Ammon's horn (tissue), 1 donor: ENCODE measurements at places on chromosomes 1 and 21.

DNA sequence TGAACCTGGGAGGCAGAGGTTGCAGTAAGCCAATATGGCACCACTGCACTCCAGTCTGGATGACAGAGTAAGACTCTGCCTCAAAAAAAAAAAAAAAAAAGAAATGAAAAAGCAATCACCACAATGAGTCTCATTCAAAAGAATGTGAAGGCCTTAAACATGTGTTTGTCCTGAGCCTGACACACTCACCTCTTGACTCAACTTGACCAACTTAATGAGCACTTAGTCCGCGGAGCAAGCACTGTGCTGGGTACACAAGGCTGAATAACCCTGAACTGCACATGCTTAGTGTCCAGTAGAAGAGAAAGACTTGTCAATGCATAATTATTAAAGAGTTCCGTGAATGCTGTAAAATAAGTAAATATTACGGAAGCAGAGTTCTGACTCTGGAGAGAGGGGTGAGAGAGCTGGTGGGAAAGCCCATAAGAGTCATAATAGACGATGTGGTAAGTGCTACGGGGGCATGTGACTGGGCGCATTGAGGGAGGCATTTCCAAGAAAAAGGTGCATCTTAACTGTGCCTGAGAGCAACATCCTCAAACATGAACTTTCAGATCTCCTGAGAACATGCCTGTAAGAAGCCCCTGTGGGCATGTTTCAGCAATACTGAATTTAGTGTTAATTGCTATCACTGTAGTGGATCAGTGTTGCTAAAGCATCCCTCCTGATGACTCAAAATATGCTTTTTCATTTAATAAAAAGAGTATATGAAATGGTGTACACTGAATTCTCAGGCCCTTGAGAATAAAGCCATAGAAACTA lies 27.2 kb downstream of the MCOLN2 start:
- no peak for DNase-seq

DNA sequence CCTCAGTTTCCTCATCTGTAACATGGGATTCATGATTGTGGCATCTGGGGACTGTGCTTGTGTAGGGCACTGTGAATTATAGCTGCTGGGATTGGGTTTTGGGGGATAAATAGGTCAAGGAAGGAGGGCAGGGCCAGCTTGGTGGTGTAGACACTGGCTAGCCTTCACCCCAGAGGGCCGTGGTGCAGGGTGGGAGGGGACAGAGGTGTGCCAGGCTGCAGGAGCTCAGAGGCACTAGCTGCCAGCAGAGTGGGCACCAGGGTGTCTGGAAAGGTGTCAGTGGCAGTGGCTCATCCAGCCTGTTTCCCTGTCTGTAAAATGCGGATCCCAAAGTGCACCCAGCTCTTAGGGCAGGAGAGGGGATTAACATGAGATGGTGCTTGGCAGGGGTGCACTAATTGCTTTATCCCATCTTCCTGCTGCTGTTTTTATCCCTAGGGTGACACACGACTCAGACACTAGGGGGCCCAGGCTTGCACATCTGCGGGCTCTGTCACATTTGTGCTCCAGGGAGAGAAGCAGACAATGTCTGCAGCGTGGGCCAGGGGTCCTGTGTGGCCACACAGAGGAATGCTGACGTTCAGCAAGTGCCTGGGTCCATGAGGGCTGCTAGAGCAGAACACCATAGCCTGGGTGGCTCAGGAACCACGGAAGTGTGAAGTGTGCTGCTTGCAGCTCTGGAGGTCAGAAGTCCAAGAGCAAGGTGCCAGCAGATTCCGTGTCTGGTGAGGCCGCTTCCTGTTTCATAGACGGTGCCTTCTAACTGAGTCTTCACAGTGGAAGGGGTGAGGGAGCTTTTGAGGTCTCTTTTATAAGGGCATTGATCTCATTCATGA lies 19.3 kb downstream of the OBSCN start:
- DNase-seq = no peak

GRCh38 chr1:210213335-210213734 lies 19.3 kb upstream of the SERTAD4 start:
- DNase-seq = no peak

DNA sequence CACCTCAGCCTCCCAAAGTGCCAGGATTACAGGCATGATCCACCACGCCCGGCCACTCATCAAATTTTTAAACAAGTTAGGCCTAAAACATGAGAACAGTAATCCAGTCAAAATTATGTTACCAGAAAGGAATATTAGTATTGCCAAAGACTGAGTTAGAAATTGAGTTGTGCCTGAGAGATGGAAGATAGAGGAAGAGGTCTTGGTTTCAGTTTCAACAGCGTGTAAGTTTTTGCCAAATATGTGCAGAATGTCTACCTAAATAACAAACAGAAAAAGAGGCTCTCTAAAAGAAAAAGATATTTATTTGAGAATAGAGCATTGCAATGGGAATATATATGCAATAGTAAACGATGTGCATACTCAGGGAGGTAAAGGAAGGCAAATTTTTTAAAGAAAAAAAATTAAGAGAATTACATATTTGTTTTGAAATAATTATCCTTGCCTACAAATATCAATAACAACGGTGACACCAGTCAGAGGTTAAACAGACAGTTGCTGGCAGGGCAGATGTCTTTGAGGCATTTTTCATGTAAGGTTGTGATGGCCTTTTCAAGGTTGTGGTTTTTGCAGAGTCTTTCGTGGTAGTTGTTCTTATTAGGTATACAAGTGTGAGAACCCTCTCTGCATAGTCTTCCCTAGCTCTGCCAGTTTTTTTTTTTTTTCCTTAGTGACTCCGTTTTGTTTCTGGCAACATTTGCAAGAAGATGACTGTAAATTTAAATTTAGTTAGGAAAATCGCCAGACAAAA lies 2.2 kb upstream of the CD1B start:
- no peak for DNase-seq

DNA sequence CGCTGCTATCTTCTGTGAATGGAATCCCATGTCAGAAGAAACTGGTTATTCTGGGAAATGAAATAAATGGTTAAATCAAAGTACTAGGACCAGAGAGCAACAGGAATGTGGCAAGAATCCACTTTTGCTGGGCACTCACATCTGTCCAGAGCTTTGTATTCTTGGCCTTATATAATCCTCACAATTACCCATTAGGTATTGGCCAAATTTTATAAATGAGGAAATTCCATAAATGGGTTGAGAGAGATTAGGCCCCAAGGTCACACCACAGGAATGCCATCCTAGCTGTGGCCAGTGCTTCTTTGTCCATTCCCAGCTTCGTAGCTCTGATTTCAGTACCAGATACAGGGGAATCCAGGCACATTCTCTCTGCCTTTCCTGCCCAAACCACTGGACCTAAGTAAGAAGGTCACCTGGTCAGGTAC lies 76.1 kb upstream of the HOOK1 start:
- no peak for DNase-seq

DNA sequence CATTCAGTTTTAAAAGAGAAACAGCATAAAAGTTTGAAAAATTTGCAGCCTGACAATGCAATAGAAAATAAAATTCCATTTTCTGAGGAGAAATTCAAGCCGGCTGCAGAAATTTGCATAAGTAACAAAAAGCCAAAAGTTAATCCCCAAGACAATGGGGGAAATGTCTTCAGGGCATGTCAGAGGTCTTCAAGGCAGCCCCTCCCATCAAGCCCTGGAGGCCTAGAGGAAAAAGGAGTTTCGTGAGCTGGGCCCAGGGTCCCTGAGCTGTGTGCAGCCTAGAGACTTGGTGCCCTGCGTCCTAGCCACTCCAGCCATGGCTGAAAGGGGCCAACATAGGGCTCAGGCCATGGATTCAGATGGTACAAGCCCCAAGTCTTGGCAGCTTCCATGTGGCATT lies 74.6 kb downstream of the PIK3R3 start:
- DNase-seq = no peak

GRCh38 chr1:38776466-38777065 lies 83.0 kb downstream of the RRAGC start:
- DNase-seq = no peak

DNA sequence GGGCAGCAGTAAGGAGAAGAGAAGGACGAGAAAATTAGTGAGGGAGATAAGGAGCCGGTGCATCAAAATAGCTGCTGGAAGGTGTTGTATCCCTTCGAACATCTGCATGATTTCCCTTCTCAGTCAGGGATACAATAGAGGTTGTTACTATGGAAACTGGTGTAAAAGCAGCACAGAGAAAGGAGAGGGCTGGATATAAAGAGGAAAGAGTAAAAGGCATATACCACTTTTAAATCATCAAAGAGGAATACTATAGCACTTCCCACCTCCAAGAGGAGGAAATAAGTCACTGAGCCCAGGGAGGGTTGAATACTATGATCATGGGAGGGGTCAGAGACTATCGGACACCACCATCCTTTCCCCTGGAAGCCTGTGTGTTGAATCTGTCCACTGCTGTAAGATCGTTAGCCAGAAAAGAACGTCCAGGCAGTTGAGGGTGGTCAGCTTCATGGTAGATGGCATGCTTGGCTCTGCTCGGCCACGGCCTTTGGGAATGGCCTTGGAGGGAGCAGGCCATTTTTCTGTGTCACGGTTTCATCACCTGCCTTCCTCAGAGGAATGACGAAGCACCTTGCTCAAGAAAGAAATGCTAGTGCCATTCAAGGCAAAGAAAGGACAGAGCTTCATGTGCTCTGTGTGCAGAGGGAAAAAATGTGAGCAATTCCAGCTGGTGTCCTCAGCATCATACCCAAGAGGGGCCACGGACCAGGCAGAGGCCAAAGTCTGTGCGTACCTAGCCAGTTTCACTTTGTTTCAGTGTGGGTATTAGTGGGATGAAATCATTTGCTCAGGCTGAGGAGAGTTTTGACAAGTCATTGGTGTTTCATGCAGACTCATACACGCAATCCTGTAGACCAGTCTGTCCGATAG lies 64.2 kb downstream of the IRF2BP2 start:
- DNase-seq = no peak

- no peak for DNase-seq
Observed at GRCh38 chr1:53069663-53070327, 7.8 kb downstream of the PODN start.

GRCh38 chr1:205325334-205325884 lies 3.9 kb upstream of the NUAK2 start:
- peak; percentile 88 for DNase-seq

DNA sequence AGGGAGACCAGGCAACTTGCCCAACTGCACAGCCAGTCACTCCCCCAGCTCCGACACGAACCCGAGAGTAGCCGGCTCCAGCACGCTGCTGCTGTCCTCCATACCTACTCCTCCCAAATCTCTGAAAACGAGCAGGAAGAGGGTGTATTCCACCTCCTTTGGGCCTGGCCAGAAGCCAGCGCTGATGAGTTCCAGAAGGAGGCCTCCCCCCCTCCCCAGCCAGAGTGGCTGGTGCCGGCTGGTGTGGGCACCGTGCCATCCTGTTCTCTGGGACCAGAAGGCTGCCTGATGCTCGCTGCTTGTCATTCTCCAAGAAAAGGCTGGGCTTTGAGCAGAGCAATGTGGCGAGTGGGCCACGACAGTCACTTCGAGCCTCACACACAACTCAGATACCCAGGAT lies 22.2 kb downstream of the KCNN3 start:
- DNase-seq = peak; percentile 87

- DNase-seq = no peak
Observed at GRCh38 chr1:174315239-174315638, 132.5 kb upstream of the GPR52 start.

GRCh38 chr1:80542231-80542630 lies 1258.5 kb upstream of the ADGRL2 start:
- DNase-seq = no peak

DNA sequence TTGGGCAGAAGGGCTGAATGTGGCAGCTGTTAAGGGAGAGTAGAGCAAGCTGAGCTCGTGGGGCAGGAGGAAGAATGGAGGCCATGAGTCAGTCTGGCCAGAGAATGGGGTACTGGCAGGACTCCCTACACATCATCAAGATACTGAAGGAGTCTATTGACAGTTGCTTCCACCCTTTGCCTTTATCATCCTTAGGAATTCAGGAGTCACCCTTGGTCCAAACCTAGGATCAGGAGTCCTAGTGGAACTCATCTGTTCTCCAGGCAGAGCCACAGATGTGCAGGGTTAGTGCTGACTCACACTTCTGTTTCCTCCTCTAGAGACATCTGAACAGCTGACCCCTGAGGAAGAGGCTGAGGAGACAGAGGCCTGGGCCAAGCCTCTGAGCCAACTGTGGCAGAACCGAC lies 18.7 kb upstream of the ST3GAL3 start:
- DNase-seq = no peak

- DNase-seq = peak; percentile 36
Observed at GRCh38 chr1:48674641-48675040, 102.0 kb downstream of the BEND5 start.

- DNase-seq = no peak
Observed at GRCh38 chr1:31796707-31797106, 19.1 kb downstream of the SPOCD1 start.

- no peak for DNase-seq
Observed at GRCh38 chr1:23163395-23163794, 5.3 kb downstream of the LUZP1 start.

- DNase-seq = no peak
Observed at GRCh38 chr1:47521034-47521881, 83.4 kb downstream of the FOXD2 start.

GRCh38 chr1:209402697-209403096 lies 180.8 kb upstream of the CAMK1G start:
- no peak for DNase-seq

DNA sequence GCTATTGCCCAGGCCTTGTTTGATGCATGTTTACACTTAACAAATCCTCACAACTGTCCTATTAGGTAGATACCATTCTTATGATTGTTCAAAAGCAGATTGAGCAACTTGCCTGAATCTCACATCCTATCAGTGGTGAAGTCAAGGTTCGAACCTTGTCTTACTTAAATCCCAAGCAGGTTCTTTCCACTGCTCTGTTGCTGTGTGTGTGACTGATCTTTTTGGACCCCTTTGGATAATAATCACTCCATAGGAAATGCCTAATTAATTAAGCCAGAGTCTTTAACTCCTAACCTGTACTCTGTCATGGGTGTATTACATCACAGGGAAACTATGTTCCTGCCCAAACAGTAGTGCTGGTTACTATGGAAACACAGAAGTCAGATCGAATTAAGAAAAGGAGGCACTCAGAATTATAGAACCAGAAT lies 84.2 kb downstream of the SPATA46 start:
- DNase-seq = no peak

GRCh38 chr1:232844791-232845190 lies 39.6 kb downstream of the MAP10 start:
- no peak for DNase-seq

DNA sequence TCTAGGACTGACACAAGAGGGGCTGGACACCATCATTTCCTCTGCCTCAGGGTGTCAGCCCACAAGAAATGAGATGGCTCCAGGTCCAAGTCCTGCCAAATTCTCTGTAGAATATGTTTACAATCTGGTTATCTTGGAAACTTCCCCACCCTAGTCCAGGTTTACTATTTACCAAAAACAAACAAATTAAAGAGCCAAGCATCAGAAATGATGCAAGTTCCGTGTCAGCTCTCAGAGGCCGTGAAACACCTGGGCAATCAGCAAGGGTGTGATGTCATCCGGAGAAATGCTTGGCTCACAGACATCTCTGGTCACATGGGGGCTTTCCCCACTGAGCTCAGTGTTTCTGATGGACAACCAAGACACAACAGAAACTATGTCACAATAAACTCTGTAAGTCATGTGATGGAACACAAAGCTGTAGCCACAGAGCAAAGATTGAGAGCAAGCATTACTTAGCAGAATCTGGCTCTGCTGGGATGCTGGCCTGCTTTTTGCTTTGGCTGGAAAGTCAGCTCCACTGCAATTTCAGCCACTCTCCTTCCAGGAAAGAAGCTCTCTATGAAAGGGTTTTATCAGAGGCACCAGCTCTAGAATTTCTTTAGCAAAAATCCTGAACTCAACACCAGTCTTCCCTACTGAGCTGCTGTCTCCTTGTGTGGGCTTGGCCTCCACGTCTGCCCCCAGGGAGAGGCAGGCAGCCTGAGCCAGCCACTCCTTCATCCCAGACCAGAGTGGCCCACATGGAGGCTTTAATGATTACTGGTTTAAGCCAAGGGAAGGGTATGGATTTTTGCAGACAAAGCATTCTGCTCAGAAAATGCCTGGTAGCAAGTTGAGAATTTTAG lies 55.9 kb downstream of the NENF start:
- peak; percentile 73 for DNase-seq
